ENCODE measurements at places on chromosomes 4 and X. TPM values are rescaled to one million over a fixed set of nuclear protein-coding genes. Genes with fewer than 3 reads are reported as not detected.

CENPVL1 gene
- total RNA-seq, result not detected

PROM1 gene
- 0.14 TPM for total RNA-seq

TAF9B gene
- total RNA-seq, result 33.2 TPM

NPY5R gene
- total RNA-seq, result not detected

TENM3 gene
- total RNA-seq, result 23.0 TPM

SRPX gene
- total RNA-seq, result 64.6 TPM

ITIH6 gene
- total RNA-seq, result not detected

LCORL gene
- 14.2 TPM for total RNA-seq

MAGEA11 gene
- not detected for total RNA-seq

CXCL5 gene
- 19.5 TPM for total RNA-seq

Data from placental pericyte (primary cell).